ENCODE measurements at places on chromosomes 4 and X.

DNA sequence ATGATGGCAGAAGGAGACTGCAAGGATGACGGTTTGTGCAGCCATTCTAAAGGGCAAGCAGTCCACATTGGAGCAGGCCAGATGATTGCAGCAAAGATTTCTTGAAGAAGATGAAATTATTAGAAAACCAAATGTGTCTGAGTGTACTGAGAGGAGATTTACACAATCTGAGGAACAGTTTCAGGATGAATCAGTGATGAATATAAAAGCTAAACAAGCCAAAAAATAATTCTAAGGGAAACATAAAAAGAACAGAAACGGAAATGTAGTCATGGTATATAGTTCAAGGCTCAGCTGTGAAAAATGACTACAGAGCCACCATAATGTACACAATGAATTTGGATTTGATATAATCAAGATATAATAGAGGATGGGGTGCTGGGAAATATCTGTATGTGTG lies 168.5 kb downstream of the PDGFC start:
- no peak for DNase-seq

DNA sequence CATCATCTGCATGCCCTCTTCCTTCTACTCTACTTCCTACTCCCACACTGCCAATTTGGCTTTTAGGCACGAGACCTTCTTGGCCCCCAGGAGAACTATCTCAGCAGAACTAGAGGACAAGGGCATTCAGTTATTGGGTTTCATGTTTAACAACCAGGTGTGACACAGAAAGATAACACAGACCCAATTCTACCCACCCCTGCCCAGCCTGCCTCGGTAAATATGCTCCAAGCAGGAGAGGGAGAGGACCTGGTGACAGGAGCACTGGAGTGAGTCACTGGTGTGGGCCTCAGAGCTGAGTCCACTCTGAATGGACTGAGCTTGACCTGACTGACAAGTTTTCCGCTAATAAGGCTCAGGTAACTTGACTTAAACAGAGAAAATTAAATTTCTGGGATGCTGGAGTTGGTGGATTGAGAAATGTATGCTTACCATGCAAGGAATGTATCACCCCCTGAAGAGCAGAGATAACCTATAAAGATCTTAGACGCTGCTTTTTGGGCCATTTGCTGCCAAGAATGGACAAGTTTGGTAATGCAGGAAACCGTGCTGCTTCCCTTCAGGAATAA lies 52.5 kb downstream of the CASP3 start:
- no peak for DNase-seq

DNA sequence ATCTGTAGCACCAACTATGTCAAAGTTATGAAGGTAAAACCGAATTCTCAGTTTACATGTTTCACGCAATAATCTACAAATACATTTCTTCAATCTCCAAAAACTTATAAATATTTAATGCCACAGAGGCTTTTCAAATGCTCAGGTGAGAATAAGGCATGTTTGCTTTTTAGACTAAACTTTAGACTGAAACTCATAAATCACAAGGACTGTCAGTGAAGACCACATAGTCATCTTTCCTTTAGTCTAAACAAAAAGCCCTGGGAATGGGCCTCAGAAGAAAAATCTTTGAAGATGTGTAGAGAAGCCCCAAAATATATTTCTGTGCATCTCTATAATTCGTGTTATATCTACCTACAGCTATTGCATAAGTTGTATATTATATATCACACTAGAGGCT lies 54.5 kb upstream of the DCTD start:
- no peak for DNase-seq

- DNase-seq = peak; percentile 34
Observed at GRCh38 chrX:46179748-46180147, 365.5 kb downstream of the ZNF674 start.

GRCh38 chrX:72621163-72621562 lies 48.5 kb upstream of the HDAC8 start:
- DNase-seq = no peak

DNA sequence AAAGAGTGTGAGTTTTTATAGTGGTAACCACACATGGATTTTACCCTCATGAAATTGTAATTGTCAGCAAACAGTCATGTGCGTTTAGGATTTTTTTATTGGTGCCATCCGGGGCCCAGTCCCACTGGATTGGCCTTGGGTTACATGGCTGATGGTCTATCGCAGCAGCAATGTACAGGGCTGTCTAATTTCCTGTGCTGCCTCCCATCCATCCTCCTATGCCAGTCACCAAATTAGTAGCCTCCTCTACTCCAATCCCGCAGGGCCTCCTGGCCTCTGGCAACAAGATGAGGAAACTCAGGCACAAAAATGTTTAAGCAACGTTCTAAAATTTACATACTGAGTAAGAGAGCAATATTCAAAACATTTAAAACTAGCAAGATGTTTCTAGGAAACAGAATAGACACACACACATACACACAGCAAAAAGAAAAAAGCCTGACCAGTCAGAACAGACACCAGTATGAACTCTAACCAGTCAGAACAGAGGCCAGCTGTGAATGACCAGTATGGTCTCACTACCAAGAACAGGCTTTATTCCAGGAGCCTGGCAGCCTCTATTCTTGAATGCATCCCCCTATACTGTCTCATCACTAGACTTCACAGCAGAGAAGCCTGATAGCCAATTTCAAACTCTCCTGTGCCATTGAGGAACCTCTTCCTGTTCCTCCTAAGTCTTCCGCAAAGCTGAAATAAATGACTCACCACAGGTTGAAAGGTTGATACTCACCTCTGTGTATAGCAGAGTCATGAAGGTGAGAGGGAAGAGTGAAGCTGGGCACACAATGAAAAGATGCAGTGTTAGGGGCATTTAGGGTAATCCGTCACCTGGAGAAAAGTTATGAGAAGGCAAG lies 42.6 kb downstream of the CHRNA9 start:
- DNase-seq = peak; percentile 72

- no peak for DNase-seq
Observed at GRCh38 chrX:77453190-77453589, 6.0 kb downstream of the FGF16 start.

DNA sequence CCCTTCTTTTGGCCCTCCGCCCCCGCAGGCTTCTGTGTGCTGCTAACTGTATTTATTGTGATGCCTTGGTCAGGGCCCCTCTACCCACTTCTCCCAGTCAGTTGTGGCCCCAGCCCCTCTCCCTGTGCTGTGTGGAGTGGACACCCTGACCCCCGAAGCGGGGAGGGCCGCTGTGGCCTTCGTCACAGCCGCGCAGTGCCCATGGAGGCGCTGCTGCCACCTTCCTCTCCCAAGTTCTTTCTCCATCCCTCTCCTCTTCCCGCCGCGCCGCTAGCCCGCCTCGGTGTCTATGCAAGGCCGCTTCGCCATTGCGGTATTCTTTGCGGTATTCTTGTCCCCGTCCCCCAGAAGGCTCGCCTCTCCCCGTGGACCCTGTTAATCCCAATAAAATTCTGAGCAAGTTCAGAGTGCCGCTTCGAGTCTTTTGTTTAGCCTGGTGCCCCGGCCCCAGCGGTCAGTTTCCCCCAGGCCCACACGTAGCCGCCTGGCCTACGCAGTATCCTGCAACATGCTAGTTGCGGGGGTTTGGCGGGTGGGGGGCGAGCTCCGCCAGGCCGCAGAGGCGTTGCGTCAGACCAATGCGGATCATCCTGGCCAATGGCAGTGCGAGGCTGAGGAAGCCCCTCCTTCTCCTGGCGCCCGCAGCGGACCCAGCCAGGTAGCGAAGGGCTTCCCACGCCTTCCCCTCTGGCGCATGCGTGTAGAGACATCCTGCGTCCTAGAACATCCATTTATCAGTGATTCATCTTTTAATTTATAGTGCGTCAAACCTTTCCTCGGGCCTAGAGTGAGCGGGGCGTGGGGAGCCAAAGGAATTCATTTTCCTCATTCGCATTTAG lies 5.6 kb upstream of the KANTR start:
- peak; percentile 89 for DNase-seq

GRCh38 chrX:71870208-71871098 lies 40.2 kb upstream of the NHSL2 start:
- no peak for DNase-seq

DNA sequence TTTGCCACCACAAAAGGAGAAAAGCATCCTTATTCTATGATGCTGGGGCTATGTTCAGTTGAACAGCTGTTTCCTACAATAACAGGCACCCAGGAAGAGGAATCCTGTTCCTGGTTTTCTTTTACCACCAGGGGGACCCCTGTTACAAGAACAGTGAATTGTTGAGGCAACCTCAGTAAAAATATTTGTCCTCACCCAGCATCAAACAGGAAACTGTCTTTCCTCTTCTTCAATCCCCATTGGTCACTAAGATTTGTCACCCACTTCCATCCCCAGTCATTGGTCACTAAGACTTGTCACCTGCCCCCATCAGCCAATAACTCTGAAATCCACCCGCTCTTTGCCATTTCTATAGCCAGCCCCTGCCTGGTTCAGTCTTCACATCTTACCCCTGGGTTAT lies 143.5 kb upstream of the GALNT7 start:
- DNase-seq = peak; percentile 80

DNA sequence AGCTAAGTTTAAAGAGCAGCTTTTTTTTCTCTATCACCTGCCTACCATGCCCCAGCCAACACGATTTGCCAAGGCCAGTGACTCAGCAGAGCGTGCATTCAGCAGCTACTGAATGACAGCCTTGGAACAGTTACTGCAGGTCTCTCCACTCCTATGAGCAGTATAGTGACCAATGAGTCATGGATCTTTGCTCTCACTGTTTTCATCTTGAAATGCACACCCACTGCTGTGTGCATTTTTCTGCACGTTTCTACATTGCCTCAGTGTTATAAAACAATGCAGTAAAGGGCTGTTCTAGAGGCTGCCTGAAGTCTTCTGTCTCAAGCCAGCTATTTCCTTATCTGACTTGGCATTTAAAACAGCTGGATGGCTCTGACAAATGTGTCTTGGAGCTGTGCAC lies 66.0 kb upstream of the C4orf54 start:
- DNase-seq = peak; percentile 93

DNA sequence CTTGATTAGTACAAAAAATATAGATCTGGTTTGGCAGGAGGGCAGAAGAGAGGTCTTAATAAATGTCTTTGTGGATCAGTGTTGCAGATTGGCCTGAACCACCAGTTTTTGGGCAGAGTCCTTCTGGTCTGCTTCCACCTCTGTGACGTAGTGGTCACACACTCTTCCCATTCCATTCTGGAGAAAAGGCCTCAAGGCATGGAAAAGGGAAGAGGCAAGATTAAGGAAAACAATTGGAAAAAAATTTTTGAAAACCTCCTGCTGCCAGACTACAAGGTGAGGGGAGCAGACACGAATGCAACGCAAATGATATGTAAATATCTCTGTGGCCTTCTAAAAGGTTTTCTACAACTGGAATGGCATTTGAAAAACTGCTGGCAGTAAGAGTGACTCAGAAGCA lies 24.3 kb upstream of the FAM47C start:
- DNase-seq = no peak

GRCh38 chrX:39409246-39409917 lies 608.1 kb downstream of the MID1IP1 start:
- peak; percentile 35 for DNase-seq

- peak; percentile 74 for DNase-seq
Observed at GRCh38 chr4:155787113-155787710, 28.4 kb downstream of the GUCY1B1 start.

DNA sequence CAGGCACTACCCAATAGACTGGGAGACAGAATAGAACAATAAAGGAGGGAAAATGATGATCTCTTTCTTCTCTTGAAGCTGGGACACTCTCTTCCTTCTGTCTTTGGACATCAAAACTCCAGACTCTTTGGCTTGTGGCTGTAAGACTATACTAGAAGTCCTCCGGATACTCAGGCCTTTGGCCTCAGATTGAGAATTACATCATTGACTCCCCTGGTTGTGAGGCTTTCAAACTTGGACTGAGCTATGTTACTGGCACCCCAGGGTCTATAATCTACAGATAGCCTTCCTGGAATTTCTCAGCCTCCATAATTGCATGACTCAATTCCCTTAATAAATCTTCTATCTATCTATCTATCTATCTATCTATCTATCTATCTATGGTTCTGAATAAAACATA lies 294.2 kb upstream of the CT83 start:
- DNase-seq = no peak

- peak; percentile 95 for DNase-seq
Observed at GRCh38 chrX:2696698-2697215, 5.7 kb downstream of the CD99 start.

- peak; percentile 78 for DNase-seq
Observed at GRCh38 chrX:103687073-103687695, 685 bp upstream of the MORF4L2 start.

- peak; percentile 42 for DNase-seq
Observed at GRCh38 chr4:174222266-174222872, 61.1 kb downstream of the FBXO8 start.

DNA sequence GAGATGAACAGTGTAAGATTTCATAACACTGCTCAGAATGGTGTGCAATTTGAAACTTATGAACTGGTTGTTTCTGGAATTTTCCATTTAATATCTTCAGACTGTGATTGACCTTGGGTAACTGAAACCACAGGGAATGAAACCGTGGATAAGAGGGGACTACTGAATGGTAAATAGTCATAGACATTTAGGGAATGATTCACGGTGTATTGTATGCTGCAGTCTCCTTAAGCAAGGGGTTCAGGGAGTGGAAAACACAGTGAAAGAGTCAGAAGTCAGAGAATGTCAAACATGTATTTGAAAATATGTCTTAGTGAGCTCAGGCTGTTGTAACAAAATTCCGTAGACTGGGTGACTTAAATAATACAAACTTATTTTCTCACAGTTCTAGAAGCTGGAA lies 398.2 kb upstream of the DIPK2B start:
- DNase-seq = no peak

DNA sequence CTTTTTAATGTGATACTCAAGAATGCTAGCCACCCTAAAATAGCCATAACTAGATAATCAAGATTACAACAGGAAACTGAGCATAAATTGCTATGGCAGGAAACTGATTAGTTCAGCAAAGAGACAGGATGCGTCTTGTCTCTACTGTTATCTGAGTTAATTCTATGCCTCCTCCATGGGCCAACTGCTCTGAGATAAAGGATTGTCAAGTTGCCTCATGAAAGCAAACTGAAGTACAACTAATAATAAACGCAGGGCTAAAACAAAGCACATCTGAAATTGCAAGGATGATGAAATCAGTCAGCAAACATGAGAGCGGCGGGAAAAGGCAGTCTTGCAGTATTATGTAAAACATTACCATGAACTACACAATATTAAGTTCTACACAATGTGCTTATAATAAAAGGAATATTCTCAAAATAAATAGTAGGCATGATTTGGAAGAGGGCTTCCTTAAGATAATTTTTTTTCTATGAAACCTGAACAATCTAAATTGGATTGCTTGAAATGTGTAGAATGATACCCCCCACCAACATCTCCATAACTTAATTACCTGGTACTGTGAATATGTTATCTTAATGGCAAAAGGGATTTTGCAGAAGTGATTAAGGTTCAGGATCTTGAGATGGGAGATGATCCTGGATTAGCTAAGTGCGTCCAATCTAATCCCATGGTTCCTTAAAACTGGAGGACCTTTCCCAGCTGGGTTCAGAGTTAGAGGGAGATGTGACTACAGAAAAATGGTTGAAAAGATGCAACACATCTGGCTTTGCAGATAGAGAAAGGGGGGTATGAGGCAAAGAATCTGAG lies 65.9 kb downstream of the ANTXR2 start:
- DNase-seq = peak; percentile 52

DNA sequence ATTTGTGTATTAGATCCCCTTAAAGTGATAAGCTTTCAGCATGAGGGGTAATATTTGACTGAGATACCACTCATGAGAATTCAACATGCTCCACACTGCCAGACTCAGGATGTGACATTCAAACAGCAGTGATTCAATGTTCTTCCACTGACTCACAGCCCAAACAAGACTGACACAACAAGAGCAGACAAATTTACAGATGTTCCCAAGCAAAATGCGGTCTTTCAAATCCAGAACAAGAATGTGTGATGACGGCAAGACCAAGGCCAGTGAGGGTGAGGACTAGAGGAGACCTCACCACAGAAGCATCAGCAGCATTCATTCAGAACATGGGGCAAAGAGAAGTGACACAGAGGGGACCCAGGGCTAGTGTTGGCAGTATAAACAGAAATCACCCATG lies 99.3 kb upstream of the GRIA3 start:
- peak; percentile 86 for DNase-seq
